ENCODE measurements at places on chromosomes 1 and 21. TPM values are rescaled to one million over a fixed set of nuclear protein-coding genes. Genes with fewer than 3 reads are reported as not detected.

DNA sequence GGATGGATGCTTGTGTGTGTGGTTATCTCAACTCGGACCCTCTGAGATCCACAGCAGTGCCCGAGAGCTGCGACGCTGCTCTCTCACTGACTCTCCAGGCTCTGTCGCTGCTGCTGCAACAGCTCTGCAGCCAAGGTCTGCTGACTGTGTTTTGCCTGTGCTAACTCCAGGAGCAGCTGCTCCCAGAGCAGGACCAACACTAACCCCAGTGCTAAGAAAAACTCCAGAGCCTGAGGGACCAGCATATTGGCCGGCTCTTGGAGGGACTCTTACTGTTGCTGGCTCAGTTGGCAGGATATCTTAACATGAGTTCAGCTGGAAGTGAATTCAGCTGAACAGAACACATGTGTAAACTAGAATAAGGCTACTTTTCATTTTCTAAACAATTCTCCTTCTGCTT lies 4.4 kb downstream of the LCE2C start:
- H3K36me3 ChIP-seq, result no peaks in the 10 kb centered on the region
- no peak for DNase-seq
- H3K27me3 ChIP-seq, result no peaks in the 10 kb centered on the region
- no peak overlapping the region for H3K4me3 ChIP-seq
- H3K4me1 ChIP-seq, result no peaks in the 10 kb centered on the region

DNA sequence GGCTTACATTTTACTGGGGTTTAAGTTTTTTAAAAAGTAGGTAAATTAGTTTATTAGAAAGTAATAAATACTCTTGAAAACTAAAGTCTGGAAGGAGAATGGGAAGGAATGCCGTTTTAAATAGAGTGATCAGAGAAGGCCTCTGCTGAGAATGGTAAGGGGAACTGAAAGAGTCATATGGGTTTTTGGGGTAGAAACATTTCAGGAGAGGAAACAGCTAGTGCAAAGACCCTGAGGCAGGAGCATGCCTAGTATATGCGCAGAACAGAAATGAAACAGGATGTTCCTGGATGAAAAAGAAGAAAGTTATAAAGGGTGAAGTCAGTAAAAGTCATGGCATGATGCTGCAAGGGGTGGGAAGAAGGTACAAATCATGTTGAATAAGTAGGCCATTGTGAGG lies 38.9 kb downstream of the ZC3H11B start:
- no peak overlapping the region for H3K27ac ChIP-seq
- no peak for DNase-seq
- H3K4me1 ChIP-seq, result no peaks in the 10 kb centered on the region
- no peaks in the 10 kb centered on the region for H3K27me3 ChIP-seq
- H3K4me3 ChIP-seq, result no peak overlapping the region
- H3K36me3 ChIP-seq, result no peaks in the 10 kb centered on the region

DNA sequence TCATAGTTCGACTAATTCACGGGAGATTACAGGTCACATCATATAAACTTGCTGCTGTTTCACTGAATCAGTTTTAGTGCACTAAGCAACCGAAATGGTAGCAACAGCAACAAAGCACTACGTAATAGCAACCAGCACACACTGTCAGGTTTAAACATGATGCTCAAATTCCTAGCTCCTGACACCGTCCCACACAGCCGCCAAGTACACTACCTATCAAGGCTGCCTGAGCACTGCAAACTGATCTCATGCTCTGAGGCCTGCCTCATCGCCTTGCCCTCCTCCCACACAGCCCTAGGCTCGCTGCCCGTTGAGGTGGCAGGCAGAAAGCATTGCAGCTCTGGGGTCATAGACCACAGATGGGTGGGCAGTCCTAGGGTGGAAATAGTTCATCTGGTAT lies 12.4 kb downstream of the LAMC2 start:
- H3K27ac ChIP-seq, result no peak overlapping the region
- H3K4me1 ChIP-seq, result no peaks in the 10 kb centered on the region
- H3K4me3 ChIP-seq, result no peak overlapping the region
- no peak for DNase-seq
- no peaks in the 10 kb centered on the region for H3K27me3 ChIP-seq

DNA sequence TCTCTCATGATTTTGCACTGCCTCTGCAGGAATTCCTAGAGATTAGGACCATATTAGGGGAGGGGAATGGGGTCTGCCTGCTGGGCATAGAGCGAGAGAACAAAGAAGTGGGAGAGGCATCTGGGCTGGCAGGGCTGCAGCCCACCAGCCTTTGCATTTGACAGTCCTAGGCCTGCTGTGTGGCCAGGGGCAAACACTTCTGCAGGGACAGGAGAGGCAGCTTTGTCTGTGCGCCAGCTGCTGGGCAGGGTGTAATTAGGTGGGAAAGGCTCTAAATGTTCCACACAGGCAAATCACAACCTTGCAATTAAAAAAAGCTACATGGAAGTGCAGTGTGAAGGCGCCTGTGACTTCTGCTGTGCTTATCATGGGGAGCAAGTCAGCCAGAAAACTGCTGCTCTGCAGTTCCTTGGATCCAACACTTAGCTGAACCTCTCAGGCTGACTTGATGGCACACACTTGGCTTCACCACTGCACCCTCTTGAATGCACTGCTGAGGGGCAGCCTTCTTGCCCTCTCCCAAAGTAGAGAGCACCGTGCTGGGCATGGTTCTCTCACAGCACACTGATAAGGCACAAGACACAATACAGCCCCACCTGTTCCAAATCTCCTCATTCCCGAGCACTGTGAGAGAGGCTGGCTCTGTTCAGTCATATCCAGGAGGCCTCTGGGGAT lies 73.6 kb upstream of the TLR5 start:
- H3K27me3 ChIP-seq, result no peaks in the 10 kb centered on the region
- DNase-seq, result no peak
- no peak overlapping the region for H3K27ac ChIP-seq
- H3K4me1 ChIP-seq, result no peaks in the 10 kb centered on the region

- H3K27ac ChIP-seq, result peak within 1 kb of the TSS; percentile 79
- no peaks in the 10 kb centered on the region for H3K27me3 ChIP-seq
- H3K4me3 ChIP-seq, result peak within 1 kb of the TSS; percentile 58
- H3K36me3 ChIP-seq, result no peaks in the 10 kb centered on the region
- peak; percentile 48 for DNase-seq
- H3K4me1 ChIP-seq, result peaks cover 3% of the 10 kb centered on the region
These were observed at the start of gene CYYR1 for GRCh38 chr21:26572702-26573381. Gene CYYR1, minus strand, starts transcription at chr21:26573286. Its CDS starts 346 bp downstream, at chr21:26572940.

DNA sequence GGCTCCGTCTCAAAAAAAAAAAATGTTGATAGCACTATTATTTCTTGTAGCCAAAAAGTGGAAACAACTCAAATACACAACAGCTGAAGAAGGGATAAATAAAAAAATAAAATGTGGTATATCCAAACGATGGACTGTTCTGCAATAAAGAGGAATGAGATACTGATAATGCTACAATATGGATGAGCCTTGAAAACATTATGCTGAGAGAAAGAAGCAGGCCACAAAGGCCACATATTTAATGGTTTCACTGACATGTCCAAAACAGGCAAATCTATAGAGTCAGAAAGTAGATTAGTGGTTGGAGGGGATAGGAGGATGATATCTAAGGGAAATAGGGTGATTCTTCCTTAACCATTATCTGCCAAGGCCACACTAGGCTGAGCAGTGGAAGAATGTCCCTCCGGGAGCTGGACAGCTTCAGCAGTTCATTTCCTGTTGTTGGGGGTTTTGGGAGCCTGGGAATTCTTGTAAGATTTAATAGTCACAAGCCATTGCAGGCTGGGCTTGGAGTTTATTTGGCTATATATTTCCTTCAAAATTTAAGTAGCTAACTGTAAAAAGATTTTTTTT lies 53.5 kb downstream of the ST3GAL3 start:
- peaks cover 9% of the 10 kb centered on the region for H3K4me1 ChIP-seq
- no peak for DNase-seq
- no peak overlapping the region for H3K4me3 ChIP-seq
- no peaks in the 10 kb centered on the region for H3K27me3 ChIP-seq

The LCE2C gene
- not detected for total RNA-seq

The THAP3 gene
- 15.7 TPM for total RNA-seq

DNA sequence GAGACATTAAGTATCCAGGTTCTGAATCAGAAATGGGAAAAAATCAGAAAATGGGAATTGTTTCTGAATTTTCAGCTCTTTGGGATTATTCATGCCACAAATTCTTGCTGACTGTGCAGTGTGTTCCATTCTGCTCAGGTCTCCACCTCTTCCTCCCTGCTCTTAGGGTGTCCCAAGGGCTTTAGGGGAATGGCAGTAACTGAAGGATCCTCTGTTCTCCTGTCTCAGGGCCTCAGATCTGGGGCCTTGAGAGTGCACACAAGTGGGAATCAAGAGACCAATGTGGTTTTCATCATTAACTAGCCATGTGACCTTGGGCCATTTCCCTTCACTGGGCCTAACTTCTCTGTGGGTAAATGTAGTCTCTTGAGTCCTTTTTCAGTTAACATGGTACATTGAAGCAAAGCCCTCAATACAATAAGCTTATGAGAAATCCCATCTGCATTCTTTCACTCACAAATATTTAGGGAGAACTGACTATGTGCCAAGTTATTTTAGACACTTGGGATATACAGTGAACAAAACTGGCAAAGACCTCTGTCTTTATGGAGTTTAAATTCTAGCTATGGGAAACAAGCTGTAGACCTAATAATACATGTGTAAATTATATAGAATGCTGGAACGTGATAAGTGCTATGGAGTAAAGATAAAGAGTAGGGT lies 75.7 kb upstream of the SPATA6 start:
- no peaks in the 10 kb centered on the region for H3K27me3 ChIP-seq
- no peak overlapping the region for H3K27ac ChIP-seq
- no peak overlapping the region for H3K4me3 ChIP-seq
- DNase-seq, result no peak

DNA sequence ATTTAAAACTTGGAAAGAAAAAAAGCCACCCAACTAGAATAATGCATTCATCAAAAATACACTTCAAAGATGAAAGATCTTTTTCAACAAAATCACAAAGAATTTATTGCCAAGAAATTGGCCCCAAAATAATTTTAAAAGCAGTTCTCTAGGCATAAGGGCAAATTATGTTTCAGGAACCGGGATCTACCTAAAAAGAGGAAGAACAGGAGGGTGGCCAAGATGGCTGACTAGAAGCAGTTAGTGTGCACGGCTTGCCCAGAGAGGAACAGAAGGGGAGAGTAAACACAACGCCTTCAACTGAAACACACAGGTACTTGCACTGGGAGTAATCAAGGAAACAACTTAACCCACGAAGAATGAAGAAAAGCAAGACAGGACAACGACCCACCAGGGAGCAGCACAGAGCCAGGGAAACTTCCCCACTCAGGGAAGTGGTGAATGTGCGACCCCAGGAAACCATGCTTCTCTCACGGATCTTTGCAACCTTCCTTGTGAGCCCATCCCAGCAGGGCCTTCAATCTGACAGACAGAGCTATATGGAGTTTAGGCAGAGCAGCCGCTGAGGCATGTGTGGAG lies 46.1 kb downstream of the ACKR1 start:
- H3K36me3 ChIP-seq, result no peaks in the 10 kb centered on the region
- H3K4me1 ChIP-seq, result no peaks in the 10 kb centered on the region
- H3K27me3 ChIP-seq, result no peaks in the 10 kb centered on the region
- DNase-seq, result no peak

The VANGL2 gene
- total RNA-seq, result 7.5 TPM

DNA sequence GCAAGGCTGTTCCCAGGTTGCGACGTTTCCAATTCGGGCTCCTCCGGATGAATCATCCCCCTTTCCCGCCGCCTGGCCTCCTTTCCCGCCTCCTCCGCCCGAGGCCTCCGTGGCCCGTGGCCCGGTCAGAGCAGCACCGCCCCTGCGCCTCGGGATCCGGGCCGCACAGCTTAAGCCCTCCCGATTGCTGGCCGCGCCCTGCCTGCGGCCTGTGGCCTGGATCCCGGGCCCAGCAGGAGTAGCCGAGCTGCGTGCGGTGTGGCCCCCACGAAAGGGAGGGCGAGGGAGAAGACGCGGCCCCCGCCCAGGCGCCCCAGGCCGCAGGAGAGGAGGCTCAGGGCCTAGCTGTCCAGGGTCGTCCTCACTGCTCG lies 1.0 kb downstream of the TMEM200B start:
- peaks cover 27% of the 10 kb centered on the region for H3K4me1 ChIP-seq
- peaks cover 48% of the 10 kb centered on the region for H3K27me3 ChIP-seq
- DNase-seq, result peak; percentile 50
- H3K4me3 ChIP-seq, result peak overlapping the region; percentile 70

DNA sequence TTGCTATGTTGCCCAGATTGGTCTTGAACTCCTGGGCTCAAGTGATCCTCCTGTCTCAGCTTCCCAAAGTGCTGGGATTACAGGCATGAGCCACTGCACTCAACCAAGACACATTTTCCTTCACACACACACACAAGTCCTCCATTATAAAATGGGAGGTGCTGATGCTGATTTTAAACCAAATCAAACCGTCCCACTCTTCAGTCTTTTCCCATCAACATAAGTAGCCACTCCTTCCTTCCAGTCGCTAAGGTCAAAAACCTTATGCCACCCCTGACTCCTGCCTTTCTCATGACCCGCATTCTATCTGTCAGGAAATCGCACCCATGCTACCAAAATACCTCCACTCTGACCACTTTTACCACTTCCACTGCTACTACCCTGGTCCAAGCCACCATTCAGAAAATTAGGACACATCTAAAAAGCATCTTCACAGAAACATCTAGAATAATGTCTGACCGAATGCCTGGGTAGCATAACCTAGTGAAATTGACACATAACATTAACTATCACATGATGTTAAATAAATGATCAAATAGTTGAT lies 28.0 kb upstream of the IFNGR2 start:
- no peak for DNase-seq
- H3K4me1 ChIP-seq, result peaks cover 32% of the 10 kb centered on the region
- no peaks in the 10 kb centered on the region for H3K27me3 ChIP-seq
- no peak overlapping the region for H3K4me3 ChIP-seq

- H3K36me3 ChIP-seq, result no peaks in the 10 kb centered on the region
- no peaks in the 10 kb centered on the region for H3K27me3 ChIP-seq
- H3K27ac ChIP-seq, result no peak overlapping the region
These were observed 135.5 kb downstream of the ESRRG start for GRCh38 chr1:216587715-216588114.

The FAF1 gene
- total RNA-seq, result 45.0 TPM

DNA sequence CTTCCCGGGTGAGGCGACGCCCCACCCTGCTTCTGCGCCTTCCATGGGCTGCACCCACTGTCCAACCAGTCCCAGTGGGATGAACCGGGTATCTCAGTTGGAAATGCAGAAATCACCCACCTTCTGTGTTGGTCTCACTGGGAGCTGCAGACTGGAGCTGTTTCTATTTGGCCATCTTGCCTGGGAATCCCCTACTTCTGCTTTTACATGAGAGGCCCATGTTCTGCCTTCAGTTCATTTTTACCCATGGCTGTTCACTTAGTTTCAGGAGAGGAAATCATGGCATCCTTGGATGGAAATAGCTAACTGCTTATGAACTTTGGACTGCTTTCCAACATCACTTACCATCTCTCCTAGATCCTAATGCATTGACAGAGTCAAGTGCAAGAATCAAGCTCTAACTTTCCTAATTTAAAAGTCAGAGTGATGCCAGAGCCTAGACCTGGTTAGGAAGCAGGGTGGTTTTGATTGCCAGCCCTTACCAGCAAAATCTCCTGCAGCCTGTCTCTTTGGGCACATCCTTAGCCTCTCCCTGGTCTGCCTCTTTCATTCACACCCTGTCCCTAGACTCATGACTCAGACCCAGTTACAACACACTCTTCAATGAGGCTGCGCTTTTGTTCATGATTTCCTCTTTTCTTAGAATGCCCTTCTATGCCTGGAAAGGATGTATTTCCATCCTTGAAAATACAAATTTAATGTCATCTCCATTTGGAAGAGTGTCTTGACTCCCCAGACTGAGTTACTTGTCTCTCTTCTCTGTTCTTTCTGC lies 137.2 kb downstream of the KCTD3 start:
- H3K27ac ChIP-seq, result no peak overlapping the region
- H3K4me1 ChIP-seq, result no peaks in the 10 kb centered on the region
- DNase-seq, result no peak
- H3K27me3 ChIP-seq, result no peaks in the 10 kb centered on the region
- no peaks in the 10 kb centered on the region for H3K36me3 ChIP-seq
